ENCODE measurements at places on chromosomes 4 and X.

DNA sequence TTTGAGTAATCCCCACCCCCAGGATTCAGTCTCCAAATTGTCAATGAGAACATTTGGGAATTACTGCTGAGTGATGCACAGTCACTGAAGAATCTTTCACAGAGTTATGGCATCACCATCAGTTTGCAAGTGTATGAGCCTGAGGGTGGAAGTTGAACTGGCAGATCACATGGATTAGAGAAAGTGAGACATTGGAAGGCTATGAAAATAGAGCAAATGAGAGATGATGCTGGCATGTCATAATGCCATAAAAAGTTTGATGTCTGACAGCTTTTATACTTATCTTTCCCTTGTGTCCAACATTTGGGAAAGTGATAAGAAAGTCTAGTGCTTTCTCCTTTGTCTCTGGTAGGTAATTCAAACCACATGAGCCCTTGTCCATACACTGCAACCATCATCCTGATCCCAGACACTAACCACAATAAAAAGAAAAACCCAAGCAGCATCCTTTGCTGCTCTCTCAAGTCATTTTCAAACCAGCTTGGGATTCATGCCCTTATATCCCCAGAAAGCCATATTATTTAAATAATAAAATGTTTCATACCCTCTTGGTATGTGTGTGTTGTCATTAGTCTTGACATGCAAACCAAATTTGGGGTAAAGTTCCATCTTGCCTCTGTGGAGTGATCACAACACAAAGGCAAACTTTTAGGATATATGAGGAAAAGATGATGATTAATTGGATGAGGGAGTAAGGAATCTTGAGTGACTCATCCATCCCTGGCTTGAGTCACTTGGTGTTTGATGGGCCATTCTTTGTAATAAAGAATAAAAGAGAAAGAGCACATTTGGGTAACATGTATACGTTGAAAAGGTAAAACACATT, 438.9 kb downstream of the GRXCR1 start:
- peak; percentile 65 for DNase-seq

DNA sequence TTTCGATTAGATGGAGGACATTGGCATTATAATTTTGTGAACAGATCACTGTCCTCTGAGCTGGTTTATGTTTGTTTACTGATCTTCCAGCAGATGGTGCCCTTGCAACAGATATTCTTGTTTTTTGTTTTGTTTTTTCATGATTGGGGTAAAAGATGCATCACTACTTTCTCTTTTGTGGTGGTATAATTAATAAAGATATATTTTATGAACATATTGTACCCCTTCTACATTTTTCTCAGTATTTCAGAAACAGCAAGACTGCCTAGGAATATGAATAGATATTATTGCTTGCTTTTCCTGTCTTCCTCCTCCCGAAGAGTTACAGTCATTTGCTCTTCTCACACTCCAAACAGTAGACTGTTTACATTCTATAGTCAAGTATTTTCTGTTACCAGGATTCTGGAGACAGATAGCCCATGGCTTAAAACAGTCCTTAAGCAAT, 905.2 kb downstream of the TRAM1L1 start:
- peak; percentile 1 for DNase-seq

GRCh38 chrX:82677286-82677685, 830.8 kb upstream of the POU3F4 start:
- no peak for DNase-seq

GRCh38 chr4:138190452-138190858, 51.7 kb downstream of the SLC7A11 start:
- no peak for DNase-seq

- DNase-seq: no peak
Measured at GRCh38 chr4:75490155-75490554, 24.0 kb downstream of the RCHY1 start.

DNA sequence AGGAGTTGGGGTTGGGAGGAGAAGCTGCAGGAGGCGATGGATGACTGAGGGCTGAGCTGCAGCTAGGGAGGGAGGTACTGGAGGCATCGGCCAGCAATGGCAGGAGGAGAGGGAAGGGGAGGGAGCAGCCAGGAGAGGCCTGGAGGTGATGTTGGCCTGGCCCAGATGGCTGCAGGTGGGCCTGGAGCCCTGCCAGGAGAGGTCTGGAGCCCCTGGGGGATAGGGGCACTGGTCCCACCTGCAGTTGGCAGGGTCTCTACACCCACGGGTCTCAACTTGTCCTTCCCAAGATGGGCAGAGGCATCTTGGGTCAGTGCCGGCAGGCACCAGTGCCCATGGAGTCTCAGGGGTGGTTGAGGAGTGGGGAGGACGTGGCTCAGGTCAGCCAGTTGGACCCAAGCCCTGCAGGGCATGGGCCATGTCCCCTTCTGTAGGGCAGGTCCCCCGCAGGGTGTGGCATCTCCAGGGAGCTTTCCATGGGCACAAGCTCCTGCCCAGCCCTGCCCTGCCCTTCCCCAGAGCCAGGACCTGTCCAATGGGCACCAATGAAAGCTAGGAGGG, 2.7 kb upstream of the MXD4 start:
- no peak for DNase-seq

DNA sequence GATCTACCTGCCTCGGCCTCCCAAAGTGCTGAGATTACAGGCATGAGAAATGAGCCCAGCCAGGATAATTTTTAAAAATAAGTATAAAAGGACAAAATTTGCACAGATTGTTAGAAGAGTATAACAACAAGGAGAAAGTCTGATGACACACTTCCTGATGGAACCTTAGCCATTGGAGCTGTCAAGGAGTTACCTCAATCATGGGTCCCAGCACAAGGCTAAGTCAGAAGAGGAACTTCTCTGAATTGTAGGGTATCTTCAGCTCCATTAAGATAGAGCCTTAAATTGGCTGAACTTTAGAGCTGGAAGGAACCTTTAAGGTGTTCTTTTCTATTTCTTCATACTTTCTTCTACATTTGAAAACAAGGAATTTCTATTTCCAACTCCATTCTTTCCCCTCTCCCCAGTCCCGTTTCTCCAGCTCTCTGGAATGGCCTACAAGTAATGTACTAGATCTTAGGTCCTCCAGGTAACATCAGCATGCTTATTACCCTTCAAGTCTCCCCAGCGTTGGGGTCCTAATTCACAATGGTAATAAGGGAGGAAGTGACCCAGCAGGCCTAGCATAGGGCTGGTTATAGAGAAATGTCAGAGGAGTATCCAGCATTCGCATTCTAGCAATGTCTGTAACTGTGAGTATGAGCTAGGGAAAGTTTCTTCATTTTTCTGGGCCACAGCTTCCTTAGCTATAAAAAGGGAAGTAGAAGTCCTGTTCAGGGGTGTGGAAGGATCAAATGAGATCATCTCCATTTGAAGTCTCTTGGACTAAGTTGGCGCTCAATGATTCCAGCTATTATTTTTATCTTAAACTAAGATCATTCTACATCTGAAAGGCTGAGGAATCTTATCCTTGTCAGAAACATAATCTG, 18.5 kb upstream of the RBPJ start:
- DNase-seq: no peak

GRCh38 chr4:158055668-158056067, 117.2 kb downstream of the GASK1B start:
- DNase-seq: no peak

GRCh38 chr4:17112292-17112659, 213.8 kb upstream of the LDB2 start:
- no peak for DNase-seq

DNA sequence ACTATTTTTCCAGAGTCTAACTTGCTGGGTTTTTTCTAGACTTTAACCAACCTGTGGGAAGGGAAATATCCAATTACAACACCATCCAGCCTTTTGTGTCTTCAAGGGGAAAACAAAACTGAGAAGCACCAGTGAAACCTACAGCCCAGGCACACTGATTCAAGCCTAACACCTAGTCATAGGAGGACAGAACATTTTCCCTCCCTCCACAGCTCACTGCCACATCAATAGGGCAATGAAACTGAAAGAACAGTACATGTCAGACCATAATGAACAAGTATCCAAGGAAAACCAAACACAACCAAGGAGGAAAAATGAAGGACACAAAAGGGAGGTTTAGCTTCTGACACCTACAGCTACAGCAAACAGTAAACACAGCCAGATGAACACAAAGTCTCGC, 17.6 kb downstream of the MAGEA8 start:
- no peak for DNase-seq

DNA sequence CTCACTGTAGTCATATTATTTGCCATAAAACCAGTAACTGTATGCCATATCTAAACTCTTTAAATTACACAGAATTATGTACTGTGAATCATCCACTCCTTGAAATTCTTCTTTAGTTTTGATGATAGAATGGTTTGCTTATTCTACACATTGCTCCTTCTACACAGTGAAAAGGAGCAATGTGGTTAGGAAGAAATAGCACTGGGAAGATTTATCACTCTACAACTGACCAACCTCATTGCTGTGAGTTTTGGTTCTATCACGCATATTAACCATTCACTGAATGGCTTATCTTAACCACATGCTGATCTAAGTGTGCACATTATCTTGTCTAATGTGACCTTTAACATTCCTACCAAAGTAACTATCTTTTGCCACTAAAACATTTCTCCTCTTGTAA, 415.7 kb upstream of the NDST4 start:
- DNase-seq: no peak

GRCh38 chrX:29797156-29797555, 418.2 kb upstream of the MAGEB2 start:
- no peak for DNase-seq

DNA sequence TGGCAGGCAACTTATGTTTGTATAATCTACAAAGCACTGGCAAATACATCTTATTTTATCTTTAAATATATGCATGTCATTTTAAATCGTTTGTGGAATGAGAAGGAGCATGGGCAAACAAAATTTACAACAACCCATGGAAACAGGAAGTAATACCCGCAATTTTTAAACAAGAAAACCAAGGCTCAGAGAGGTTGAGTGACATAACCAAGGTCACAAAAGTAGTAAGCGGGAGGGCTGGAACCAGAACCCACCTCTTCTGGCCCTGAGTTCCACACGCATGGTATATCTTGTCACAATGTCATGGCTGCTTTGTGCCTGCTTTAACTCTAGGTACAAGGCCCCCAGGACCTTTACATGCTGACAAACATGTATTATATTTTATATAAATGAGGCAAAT, 52.9 kb downstream of the SLC7A11 start:
- DNase-seq: no peak

DNA sequence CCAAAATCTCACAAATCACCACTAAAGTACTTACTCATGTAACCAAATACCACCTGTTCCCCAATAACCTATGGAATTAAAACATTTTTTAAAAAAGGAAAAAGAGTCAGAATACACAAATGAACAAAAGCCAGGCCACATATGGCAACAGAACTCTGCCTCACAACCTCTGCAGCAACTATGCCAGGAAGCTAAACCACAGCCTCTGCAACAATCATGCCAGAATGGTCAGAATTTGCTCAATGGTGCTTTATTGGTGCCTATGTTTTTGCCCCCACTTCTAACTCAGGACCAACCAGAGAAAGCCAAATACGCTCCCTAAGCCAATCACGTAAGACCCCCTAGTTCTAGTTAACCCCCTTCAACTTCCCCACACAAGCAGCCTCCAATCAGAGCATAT, 69.6 kb downstream of the HOPX start:
- DNase-seq: peak; percentile 28

DNA sequence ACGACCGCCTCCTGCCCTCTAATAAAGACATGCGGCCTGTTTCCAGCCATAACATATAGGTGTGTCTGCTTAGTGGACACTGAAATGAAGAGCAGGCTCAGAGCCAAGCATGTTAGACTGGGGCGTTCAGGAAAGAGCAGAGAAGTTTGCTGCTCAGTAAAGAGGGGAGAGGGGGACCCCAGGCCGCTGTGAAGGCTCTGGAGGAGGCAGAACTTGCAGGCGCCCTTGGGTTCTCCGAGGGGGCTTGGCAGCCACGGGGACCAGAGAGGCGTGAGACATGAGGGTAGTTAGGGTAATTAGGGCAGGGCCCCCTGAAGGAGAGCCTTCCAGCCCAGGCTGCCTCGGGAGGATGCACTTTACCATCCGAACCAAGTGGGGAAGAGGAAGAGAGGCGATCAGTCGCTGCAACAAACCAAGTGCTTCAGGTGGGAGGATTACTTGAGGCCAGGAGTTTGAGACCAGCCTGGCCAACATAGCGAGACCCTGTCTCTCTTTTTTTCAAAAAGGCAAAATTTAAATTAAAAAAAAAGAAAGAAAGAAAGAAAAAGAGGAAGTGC, 46.6 kb upstream of the CDKN2AIP start:
- no peak for DNase-seq

GRCh38 chr4:185764876-185765275, 47.1 kb downstream of the SORBS2 start:
- no peak for DNase-seq

DNA sequence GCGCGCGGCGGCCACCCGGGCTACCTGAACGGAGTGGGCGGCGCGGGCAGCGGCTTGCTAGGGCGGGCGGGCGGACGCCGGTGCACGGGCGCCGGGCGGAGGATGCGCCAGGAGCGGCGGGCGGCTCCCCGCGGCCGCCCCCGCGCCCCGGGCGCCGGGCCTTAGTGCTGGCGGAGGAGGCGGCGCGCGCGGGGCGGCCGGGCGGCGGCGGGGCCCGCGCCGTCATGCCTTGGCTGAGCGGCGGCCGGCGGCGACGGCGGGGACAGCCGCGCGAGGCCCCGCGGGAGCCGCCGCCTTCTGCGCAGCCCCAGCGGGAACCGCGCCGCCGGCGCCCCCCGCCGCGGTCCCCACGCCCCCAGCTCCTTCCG, 48.2 kb downstream of the CLDN34 start:
- DNase-seq: no peak

DNA sequence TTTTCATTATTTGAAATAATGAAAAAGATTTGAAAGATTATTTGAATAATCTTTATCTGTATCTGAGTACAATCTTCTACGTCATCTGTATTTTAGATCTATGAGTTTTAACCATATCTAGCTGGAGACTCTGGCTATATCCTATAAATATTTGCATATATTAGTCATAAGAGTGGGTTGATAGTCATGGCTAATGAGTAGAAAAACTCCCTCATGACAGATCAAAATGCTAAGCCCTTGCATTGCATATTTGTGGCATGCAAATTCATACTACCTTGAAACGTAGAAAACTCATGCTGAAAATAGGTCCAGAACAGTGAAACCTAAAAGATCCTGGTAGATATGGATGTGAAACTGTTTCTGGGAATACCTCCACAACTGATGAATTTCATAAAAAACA, 291.3 kb downstream of the GALNTL6 start:
- no peak for DNase-seq

DNA sequence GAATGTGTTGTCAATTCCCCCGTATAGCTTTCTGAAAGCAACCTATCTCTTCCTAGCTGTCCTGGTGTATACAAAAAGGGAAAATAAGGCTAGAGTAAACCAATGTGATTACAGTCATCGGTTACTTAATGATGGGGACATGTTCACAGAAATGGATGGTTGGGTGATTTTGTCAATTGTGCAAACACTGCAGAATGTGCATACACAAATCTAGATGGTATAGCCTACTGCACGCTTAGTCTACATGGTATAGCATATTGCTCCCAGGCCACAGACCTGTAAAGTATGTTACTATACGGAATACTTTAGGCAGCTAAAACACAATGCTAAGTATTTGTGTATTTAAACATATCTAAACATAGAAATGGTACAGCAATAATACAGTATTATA, 5.1 kb downstream of the DTHD1 start:
- no peak for DNase-seq

Measured in foreskin fibroblast (primary cell).